ENCODE measurements at places on chromosomes 12 and 14.

- DNase-seq, result no peak
Measured at GRCh38 chr12:49428793-49429192, 61.5 kb downstream of the SPATS2 start.

DNA sequence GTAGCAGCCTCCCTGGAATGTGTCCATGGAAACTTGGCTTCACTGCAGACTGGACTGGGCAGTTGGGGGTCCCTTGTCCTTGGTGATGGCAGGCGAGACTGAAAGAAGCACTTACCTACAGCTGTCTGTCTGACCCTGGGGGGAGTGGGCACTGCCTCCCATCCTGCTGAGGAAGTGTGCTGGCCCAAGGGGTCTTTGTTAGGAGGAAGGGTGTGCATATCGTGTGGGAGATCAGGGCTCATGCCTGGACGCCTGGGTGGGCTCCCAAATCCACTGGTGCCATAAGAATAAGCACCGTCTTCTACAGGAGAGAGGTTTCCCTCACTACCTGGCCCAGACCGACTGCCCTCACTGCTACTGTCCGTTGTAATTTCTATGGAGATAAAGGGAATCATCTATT is 81.4 kb downstream of the PIWIL1 start:
- DNase-seq, result no peak

DNA sequence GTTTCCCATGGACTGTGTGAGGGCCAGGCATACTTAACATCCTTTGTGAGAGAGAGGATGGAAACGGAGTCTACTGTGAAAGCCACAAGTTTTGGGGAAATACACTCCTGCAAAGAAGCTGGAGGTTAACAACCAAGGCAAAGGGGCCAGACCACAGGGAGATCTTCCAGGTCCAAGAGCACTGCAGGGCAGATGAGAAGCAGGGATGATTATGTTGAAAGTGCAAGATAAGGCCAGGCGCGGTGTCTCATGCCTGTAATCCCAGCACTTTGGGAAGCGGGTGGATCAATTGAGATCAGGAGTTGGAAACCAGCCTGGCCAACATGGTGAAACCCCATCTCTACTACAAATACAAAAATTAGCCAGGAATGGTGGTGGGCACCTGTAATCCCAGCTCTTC is 15.1 kb downstream of the COQ6 start:
- DNase-seq, result no peak

GRCh38 chr12:94372461-94372860 is 87.2 kb downstream of the CEP83 start:
- no peak for DNase-seq

GRCh38 chr12:109900752-109901580 is 892 bp downstream of the TCHP start:
- DNase-seq, result peak; percentile 38

DNA sequence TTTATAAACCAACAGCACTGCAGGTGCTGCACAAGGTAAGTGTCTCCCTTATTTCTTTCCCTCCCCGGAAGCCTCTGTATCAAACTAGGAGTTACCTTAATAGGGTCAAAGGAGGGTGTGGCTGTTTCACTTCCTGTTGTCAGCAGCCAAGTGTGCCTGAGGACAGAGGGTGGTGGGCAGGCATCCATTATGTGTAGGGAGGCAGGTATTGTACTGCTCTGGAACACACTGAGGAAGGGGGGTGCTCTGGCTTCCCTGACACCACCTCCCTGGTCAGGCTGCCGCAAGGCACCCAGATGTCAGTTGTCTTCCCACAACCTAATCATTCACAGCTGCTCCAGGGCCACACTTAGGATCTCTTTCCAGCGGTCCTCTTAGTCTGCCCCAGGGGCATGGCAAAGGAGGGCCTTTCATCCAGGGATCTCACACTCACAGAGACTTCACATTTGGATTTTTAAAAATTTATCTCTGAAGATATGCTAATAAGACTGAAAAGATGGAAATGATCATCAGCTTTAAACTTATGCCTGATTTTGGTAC is 132.0 kb upstream of the ARHGAP5 start:
- no peak for DNase-seq

GRCh38 chr14:64746298-64747250 is 42.4 kb downstream of the PLEKHG3 start:
- DNase-seq, result no peak

DNA sequence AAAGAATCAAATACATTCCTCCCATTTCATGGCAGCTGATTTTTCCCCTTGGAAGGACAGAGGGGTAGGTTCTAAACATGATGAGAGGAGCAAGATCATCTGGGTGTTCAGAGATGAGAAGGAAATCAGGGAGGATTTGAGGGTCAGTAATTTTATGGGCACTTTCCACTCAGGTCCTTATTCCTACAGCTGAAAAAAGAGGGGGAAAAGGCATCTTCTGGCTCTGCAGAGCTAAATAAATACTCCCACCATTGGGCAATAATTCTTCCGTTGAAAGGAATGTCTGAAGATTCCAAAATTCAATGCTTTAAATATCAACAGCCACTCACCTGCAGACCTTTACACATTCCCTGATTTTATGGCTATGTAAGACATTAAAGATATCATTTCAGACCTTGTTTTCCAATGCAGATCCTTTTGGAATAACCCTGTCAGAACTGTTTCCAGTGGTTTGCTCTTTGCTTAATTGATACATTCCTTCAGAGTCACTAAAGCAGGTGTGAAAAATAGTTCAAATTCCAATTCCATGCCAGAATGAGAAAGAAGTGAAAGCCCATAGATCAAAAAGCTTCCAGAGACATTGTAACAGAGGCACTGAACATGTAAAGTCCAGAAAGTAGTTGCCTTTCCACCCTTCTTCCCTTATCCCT is 233.3 kb upstream of the KRR1 start:
- DNase-seq, result no peak

GRCh38 chr12:19012965-19013364 is 116.6 kb upstream of the PLEKHA5 start:
- no peak for DNase-seq

GRCh38 chr12:93050748-93051081 is 121.6 kb upstream of the EEA1 start:
- DNase-seq, result no peak

DNA sequence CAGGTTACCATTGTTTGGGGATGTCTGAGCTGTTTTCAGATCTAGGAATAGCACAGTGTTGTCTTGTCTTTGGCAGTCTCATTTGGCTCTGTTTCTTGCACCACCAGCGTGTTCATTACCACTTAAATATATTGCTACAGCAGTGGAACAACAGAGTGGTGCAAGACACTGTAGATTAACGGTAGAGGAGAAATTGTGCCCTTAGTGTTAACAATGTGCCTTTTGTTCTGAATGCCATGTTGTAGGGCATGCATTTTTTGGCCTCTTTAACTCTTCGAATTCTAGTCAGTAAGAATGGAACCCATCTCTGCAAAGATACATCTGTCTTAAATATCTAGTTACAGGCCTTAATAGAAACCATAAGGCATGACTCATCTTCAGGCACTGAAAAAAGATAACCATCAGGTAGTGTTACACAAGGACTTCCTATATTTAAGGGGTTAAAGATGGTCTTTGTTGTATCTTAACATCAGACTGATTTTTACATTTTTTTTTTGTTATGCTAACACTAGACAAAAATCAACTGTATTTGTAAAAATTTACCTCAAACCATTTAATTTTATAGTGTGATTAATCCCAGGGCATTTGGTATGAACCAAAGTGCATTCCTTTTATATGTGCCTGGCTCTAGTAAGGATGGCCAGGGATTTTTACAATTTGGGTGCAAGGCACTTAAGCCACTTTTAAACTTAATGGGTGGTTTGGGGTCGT is 12.9 kb downstream of the DYRK2 start:
- peak; percentile 76 for DNase-seq

GRCh38 chr12:89777733-89778379 is 69.2 kb upstream of the ATP2B1 start:
- no peak for DNase-seq

- no peak for DNase-seq
Measured at GRCh38 chr12:62859321-62859737, 75.6 kb downstream of the PPM1H start.

GRCh38 chr12:3091038-3091319 is 13.8 kb downstream of the TSPAN9 start:
- DNase-seq, result no peak

- no peak for DNase-seq
Measured at GRCh38 chr12:47370421-47370820, 290.7 kb upstream of the AMIGO2 start.

DNA sequence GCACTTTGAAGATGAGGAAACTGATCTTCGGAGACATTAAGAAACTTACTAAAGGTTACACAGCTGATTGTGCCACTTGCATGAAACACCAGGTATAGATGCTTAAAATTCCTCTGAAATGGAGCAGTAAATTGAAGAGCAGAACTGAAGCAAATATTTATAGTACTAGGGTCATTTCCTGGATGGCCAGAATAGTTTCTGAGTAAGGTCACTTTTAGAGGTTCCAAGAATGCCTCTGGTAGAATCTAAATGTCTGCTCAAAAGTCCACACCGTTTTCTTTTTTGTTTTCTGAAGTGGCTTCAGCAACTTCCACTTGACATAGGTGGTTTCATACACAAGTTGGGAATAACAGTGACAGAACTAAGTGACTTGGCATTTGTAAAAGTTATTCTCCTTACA is 19.4 kb downstream of the TPH2 start:
- DNase-seq, result no peak

DNA sequence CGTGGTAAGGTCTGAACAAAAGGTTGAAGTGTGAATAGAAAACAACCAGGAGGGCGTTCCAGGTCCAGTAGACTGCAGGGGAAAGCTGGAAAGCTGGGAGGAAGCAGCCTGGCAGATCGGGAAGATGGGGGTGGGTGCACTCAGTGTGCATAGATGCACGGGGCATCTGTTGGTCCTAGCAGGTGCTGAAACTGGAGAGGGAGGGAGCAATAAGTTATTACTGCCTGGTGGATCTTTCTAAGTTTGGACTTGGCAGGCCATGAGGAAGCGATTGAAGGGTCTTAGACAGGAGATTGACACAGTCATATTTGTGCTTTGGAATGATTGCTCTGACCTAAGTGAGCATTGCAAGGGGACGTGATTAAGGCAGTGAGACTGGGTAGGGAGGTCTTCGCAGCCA is 194.4 kb downstream of the EFCAB11 start:
- DNase-seq, result no peak

DNA sequence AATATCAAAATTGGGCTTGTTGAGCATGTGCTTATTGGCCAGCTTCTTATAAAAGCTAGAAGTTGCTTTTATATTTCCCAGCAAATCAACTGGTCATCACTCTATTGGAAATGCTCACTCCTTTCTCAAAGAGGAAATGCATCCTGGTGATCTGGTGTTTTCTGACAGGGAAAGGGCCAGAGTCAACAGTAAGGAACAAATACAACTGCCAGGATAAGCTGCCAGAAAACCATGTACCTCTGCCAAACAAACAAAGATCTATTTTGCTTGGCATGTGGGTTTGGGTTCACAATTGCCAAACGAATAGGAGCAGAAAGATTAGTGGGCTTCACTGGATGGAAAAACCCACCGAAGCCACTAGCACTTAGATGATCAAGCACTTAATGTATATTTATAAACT is 126.9 kb upstream of the PDZRN4 start:
- DNase-seq, result no peak

DNA sequence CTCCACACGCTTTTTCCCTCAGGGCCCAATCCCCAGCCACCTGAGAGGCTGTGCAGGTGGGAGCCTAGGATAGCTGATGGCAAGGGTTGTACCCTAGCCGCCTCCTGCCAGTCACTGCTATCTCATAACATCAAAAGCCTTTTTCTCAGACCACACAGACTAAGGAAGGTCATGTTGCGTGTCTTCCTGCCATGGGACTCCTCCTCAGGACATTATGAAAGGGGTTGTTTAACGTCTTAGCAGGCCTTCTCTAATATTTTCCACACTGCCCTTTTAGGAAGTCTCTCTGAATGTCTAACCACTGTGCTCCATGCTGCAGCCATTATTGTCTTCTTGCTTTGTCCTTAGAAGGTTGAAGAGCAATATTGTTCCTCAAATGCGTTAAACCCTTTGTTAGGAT is 7.6 kb upstream of the SMUG1 start:
- DNase-seq, result no peak

DNA sequence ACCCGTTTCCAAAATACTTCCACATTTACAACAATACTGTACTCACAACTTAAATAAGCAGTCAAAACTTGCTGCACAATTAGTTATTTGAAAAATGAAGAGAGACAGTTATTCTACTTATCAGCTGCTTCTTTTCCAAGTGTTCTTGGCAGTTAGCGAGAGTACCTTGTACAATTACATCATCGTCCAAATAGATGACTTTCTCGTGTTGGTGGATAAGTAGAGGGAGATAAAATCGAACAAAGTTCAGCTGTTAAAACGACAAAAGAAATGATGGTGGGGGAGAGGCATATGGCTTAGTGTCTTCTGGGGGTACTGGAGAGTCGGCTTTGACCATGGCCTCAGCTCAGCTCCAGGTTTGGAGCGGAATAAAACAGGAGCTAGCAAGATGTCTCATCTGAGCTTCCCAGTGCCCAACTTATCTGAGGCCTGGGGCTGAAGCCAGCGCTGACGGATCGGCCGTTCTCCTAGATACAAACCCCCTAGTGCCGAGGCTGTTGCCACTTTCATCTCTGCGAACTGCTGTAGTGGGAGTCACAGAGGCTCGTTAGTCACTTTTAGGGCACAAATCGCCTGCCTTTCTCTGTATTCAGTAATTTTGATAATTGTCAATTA is 31.7 kb downstream of the TDG start:
- DNase-seq, result no peak

GRCh38 chr12:14982991-14983390 is 10.1 kb downstream of the PDE6H start:
- no peak for DNase-seq

DNA sequence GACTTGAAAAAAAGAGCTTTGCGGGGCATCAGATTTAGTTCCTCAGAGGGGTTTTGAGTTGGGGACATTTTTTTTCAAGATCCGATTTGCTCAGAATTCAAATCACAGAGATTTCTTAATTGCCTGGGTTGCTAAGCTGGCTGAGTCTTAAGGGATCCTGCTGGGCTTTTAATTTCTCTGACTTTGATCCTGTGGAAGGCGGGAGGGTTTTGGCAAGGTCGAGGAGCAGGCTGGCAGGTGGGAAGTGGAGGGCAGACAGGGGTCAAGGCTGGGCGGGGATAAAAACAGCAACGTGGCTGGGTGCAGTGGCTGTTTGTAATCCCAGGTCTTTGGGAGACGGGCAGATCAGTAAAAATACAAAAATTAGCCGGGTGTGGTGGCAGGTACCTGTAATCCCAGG is 33.5 kb upstream of the CCDC63 start:
- DNase-seq, result no peak

DNA sequence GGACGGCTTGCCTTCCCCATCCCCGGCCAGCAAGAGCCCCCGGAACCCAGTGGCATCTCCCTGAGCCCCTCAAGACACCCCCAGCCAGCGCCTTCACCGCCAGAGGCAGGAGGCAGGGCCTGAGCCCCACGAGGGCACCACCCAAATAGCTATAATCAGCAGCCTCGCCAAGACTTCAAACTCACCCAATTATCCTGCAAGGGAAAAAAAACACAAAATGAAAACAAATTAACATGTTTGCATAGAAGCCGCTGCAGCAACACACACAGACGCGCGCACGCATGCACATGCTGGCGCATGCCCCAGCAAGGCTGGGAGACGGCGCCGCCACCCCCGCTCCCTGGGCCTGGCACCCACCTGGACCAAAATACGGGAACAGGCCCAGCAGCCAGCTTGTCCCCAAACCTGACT is 15.8 kb downstream of the FAM222A start:
- no peak for DNase-seq

GRCh38 chr12:31210541-31210940 is 115.4 kb downstream of the SINHCAF start:
- DNase-seq, result no peak

GRCh38 chr14:93269341-93270068 is 62.4 kb downstream of the UBR7 start:
- DNase-seq, result no peak

GRCh38 chr14:39370415-39370814 is 61.8 kb downstream of the FBXO33 start:
- no peak for DNase-seq

- DNase-seq, result no peak
Measured at GRCh38 chr14:92924247-92924646, 1.3 kb downstream of the CHGA start.

Data from SK-N-DZ (cell line).